ENCODE measurements at places on chromosomes 5 and 9. TPM values are rescaled to one million over a fixed set of nuclear protein-coding genes. Genes with fewer than 3 reads are reported as not detected.

Gene INSL6
- total RNA-seq, result not detected

Gene PCDHGC3
- 103 TPM for total RNA-seq

Gene GNA14
- total RNA-seq, result 3.8 TPM

Gene ANP32B
- 237 TPM for total RNA-seq

Gene PCDHGB6
- 4.5 TPM for total RNA-seq

Gene REXO4
- 32.0 TPM for total RNA-seq

Gene COL5A1
- 37.6 TPM for total RNA-seq

Gene POLR3G
- 10.6 TPM for total RNA-seq

Gene PCDHAC2
- total RNA-seq, result 7.1 TPM

Gene FAXDC2
- total RNA-seq, result not detected

Gene CDHR2
- total RNA-seq, result not detected

Gene NACC2
- total RNA-seq, result 19.5 TPM

Gene CCNO
- 2.6 TPM for total RNA-seq

Gene ENTR1
- 135 TPM for total RNA-seq

Gene SPINK13
- total RNA-seq, result not detected

Gene NFX1
- total RNA-seq, result 36.3 TPM

Gene PRSS3
- not detected for total RNA-seq

Gene IL13
- total RNA-seq, result not detected

Gene NDST1
- 44.0 TPM for total RNA-seq

Gene EQTN
- not detected for total RNA-seq

Gene NSMF
- 52.7 TPM for total RNA-seq

Gene PLPPR1
- total RNA-seq, result not detected

Gene NKD2
- 22.9 TPM for total RNA-seq

Gene BTNL3
- total RNA-seq, result not detected

Gene ADGRD2
- total RNA-seq, result not detected
